ENCODE measurements at places on chromosomes 2 and 18.

DNA sequence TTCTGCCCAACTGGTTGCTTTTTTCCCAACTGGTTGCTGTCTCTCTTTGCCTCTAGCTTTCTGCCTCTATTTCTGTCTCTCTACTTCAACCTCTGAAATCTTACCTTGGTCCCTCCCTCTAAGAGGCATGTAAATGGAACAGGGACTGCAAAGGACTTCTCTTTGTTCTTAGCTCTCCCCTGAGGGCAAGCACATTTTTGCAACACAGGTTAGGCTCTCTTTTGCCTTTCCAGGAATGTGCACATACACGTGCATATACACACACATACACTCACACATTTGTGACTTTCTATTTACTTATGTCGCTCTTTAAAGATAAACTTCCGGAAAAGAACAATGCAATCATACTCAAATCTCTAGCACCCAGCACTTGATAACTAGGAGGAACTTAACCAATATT lies 262.6 kb upstream of the DDX18 start:
- no peak for DNase-seq

DNA sequence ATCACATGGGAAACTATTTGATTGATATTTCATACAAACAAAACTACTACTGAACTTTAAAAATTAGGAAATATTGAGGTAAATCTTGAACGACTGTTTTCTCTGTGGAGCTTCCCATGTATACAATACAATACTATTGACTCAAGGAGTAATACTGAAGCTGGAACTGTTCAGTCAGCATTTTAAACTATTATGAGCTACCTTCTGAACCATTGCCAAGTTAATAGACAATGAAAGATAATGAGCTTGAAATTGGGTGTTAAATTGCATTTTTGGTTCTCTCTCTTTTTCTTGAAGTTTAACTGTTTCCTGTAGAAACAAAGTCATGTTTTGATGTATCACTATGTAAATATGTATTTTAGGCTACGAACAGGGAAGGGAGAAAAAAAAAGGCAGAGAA lies 569.2 kb downstream of the ZEB2 start:
- DNase-seq, result no peak

DNA sequence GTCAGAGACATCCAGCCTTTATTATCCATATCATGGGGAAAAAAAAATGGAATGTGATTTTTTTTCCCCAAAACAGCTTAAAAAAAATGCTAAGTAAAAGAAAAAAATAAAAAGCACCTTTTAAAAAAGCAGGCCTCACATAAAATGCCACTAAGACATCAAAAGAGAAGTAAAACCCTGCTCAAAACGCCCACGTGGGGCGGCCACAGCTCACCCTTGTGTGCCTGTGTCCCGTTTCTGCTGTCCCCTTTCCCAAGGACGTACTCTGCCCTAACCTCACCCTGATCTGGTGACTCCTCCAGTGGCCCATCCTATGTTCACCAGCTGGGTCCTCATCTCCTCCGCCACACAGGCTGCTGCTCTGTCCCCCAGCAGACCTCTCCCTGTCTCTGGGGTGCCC lies 125.4 kb downstream of the NEDD4L start:
- DNase-seq, result no peak

- no peak for DNase-seq
These were observed 20.4 kb downstream of the MROH2A start for GRCh38 chr2:233798335-233799086.
